IMR-90 (cell line): ENCODE measurements at places on chromosomes 12 and 14. TPM values are rescaled to one million over a fixed set of nuclear protein-coding genes. Genes with fewer than 3 reads are reported as not detected.

Gene CCDC175
- polyA plus RNA-seq, result not detected in 2 replicates

Gene VIPAS39
- 17.2 and 19.0 TPM in 2 replicates for polyA plus RNA-seq

Gene RPL10L
- not detected in 2 replicates for polyA plus RNA-seq

Gene NGB
- polyA plus RNA-seq, result not detected in 2 replicates

Gene DAO
- not detected in 2 replicates for polyA plus RNA-seq

Gene B4GALNT1
- 0.62 and 0.66 TPM in 2 replicates for polyA plus RNA-seq

Gene SUOX
- polyA plus RNA-seq, result 17.8 and 19.2 TPM in 2 replicates

Gene DAD1
- polyA plus RNA-seq, result 448 and 496 TPM in 2 replicates

Gene WSCD2
- not detected in 2 replicates for polyA plus RNA-seq

Gene IGF1
- 0.12 and 0.19 TPM in 2 replicates for polyA plus RNA-seq

Gene KRT77
- not detected in 2 replicates for polyA plus RNA-seq

Gene INTS13
- 9.2 and 9.9 TPM in 2 replicates for polyA plus RNA-seq

Gene GPR135
- polyA plus RNA-seq, result 1.9 and 2.4 TPM in 2 replicates

Gene KRT75
- polyA plus RNA-seq, result not detected in 2 replicates

Gene TAS2R9
- polyA plus RNA-seq, result not detected in 2 replicates

Gene GPR162
- polyA plus RNA-seq, result 6.0 and 7.8 TPM in 2 replicates

Gene CISTR
- polyA plus RNA-seq, result not detected in 2 replicates

Gene DRAM1
- 15.8 and 20.0 TPM in 2 replicates for polyA plus RNA-seq

Gene CFAP251
- 6.8 and 7.8 TPM in 2 replicates for polyA plus RNA-seq

Gene CCDC198
- polyA plus RNA-seq, result not detected in 2 replicates

Gene NTS
- polyA plus RNA-seq, result not detected in 2 replicates

Gene LALBA
- polyA plus RNA-seq, result not detected in 2 replicates

Gene DNAI7
- 0.06 and 0.07 TPM in 2 replicates for polyA plus RNA-seq

Gene IAPP
- not detected in 2 replicates for polyA plus RNA-seq

Gene AQP6
- polyA plus RNA-seq, result not detected in 2 replicates

Gene SOAT2
- polyA plus RNA-seq, result 0.39 and 0.55 TPM in 2 replicates
